ENCODE measurements at places on chromosomes 12 and 14. TPM values are rescaled to one million over a fixed set of nuclear protein-coding genes. Genes with fewer than 3 reads are reported as not detected.
A peak's percentile ranks its signal among the peaks of the same experiment; 100 is the strongest.

FOXA1 gene
- total RNA-seq: 0.13 TPM

- DNase-seq: no peak
These were observed 149.7 kb downstream of the C12orf75 start for GRCh38 chr12:105480162-105480561.

GPR33 gene
- total RNA-seq: not detected

ASPG gene
- 3.5 TPM for total RNA-seq

DNA sequence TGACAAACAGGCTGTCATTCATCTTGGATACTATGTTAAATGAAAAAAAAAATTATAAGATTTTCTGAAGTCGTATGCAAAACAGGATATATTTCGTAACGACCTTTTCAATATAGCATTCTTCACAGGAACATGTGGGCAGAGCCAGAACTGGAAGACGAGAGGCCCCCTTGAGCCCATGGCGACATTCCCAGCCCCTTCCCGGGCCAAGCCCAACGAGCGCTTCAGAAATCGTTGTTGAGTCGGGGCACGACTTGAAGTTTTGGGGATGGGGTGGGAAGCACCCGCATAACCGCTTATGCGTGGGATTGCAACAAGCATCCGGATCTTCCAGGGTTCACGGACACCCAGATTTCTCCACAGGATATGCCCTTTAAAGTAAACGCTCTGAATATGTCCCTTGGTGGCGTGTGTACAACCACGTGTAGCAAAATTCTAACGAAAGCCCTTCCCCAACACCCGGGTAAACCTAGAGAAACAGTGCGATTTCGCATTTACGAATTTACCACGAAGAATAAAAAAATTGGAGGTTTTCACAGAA is 736 bp downstream of the C14orf39 start:
- no peak for DNase-seq

DNA sequence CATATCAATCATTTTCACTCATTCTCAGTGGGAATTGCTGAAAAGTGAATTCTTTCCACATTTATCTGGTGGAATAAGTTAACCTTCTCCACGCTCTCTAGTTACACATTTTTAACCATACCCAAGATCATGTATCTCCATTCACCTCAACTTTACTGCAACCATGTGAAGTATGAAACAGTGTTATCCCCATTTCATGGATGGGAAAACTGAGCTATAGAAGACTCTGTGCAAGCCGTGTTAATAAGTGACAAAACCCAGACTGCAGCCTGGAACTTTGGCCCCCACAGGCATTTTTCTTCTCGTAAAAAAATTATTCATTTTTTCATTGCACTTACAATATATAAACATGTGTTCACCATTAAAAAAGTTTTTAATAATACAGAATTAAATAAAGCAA is 82.4 kb upstream of the CCND2 start:
- DNase-seq: no peak

LGR5 gene
- total RNA-seq: 0.39 TPM

DNA sequence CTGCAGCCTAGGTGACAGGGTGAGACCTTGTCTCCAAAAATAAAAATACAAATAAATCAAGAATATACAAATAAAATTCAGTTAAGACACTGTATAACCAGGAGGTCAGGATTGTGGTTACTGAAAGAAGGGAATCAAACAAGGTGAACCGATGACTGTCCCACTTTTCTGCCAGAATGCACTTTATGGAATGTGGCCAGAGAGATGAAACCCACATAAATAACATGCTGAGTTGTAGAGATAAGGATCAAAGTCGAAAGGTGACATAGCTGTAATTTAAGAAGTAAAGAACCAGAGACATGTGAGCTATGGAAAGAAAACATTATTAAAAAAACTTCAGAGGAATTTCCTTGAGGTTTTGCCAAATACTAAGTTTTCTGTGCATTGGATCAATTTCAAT is 1098.2 kb upstream of the USP15 start:
- no peak for DNase-seq

KIF5A gene
- 0.61 TPM for total RNA-seq

DNA sequence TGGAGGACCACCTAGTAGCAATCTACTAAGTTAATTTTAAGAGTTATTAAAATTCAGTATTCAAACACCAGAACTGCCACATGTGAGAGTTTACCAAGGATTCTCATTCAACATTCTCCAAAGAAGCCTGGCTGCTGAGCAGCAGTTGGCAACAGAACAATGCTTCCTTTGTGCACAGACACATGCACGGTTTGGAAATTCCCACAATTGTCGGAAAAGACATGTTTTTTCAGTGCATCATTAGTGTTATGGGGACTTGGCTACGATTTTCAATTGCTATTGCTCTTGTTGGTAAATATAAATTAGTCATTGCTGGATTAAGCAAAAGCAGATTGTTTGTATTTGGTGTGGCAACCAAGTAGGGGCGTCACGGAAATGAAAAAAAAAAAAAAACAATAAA is 22.2 kb downstream of the ST8SIA1 start:
- no peak for DNase-seq

DNA sequence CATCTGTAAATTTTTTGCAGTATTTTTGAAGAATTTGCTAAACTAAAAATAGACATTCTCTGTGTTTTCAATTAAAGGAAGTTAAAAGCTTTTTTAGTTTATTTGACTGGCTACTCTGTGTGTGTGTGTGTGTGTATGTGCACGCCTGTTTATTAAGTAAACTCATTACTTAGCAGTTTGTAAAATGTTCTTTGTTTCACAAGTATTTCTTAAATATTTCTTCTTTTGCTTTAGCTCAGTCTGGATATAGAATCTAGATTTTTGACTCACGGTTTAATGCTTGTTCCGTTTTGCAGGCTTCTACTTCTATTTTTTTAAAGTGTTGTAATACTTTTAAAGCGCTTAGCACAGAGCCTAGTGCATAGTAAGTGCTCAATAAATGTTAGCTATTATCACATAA is 46.5 kb upstream of the KCNMB4 start:
- no peak for DNase-seq

MYH7 gene
- total RNA-seq: 7.1 TPM

- no peak for DNase-seq
These were observed 183.6 kb upstream of the SLC38A2 start for GRCh38 chr12:46556105-46556559.

OAS3 gene
- 8.9 TPM for total RNA-seq

DNA sequence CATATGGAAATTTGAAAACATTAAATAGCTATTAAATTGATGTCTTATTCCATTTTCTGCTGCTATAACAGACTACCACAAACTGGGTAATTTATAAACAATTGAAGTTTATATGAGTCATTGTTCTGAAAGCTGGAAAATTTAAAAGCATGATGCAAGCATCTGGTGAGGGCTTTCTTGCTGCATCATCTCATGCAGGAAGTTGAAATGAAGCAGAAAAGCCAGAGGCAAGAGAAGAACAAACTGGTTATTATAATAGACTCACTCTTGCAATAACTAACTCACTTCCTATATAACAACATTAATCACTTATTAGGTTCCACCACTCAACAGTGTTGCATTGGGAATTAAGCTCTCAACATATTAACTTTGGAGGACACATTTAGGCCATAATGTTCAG is 1277.4 kb downstream of the LRFN5 start:
- DNase-seq: no peak

MFAP5 gene
- total RNA-seq: 39.3 TPM

ANO4 gene
- 9.4 TPM for total RNA-seq

PIANP gene
- total RNA-seq: 0.50 TPM

DNA sequence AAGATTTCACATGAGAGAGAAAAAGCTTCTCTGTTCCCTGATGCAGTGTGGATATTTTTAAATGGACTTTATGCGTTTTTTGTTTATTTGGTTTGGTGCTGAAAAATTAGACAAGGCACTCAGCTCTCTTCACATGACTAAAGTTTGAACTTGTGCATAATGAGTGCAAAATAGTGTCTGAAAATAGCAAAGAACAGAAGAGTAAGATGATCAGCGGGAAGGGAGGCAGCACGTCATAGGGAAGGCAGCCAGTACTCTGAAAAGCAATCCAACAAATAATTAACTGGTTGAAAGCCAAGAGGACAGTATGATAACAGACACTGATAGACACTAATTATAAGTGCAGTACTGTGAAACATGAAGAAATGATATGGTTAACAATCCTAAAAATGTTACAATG is 46.6 kb upstream of the CDKN3 start:
- DNase-seq: no peak

GRCh38 chr12:26621932-26622331 is 211.1 kb downstream of the ITPR2 start:
- no peak for DNase-seq

GRCh38 chr12:57229046-57229633 is 371 bp upstream of the SHMT2 start:
- no peak for DNase-seq

DNA sequence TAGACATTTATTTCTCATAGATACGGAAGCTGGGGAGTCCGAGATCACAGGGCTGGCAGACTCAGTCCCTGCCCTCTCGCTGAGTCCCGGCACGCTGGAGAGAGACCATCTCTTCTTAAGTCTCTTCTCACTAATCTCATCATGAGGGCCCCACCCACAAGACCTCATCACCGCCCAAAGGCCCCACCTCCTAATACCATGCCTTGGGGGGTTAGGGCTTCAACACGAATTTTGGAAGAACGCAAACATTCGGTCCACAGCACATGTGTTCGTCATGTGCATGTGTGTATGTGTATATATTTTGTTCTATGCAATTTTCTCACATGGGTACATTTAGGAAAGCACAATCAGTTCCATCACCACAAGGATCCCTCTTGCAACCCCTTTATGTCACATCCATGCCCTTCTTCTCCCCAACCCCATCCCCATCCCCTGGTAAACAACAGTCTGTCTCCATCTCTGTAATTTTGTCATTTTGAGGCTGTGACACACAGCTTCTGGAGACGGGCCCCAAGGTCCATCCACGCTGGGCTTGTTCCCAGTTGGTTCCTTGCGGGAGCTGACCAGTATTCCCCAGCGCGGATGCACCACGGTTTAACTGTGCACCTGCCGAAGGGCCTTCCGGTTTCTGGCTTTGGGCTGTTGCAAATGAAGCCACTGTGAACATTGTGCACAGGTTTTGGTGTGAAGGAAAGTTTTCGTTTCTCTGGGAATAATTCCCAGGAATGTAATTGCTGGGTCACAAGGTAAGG is 317.5 kb upstream of the DIO3 start:
- DNase-seq: peak; percentile 38

DNA sequence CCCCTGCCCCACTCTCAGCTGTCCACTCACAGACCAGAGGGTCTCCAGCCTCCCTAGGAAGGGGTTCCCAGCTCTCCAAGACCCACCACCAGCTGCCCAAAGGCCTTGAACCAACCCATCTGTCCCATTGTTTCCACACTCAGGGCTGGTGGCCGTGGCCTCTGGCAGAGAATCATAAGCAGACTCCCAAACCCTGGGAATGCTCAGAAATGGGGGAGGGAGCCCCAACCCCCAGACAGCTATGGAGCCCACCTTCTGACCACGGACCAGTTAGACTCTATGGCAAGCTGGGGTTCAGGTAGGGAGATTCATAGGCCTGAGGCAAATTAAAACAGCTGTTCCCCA is 280.0 kb downstream of the DPF3 start:
- no peak for DNase-seq

SLCO1C1 gene
- total RNA-seq: 0.55 TPM

DNA sequence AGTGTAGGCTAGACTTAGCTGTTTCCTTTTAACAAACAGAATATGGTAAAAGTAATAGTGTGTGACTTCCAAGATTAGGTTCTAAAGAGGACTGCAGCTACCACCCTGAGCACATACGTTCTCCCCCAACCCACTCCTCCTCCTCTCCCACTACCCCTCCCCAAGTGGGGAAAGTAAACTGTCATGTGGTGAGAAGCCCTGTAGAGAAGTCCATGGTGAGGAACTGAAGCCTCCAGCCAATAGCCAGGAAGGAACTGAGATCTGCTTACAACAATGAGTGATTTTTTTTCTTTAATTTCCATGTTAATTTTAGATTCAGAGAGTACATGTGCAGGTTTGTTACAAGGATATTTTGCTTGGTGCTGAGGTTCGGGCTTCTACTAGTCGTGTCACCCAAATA is 57.0 kb upstream of the EGLN3 start:
- no peak for DNase-seq

GRCh38 chr14:70100071-70100470 is 88.7 kb downstream of the SLC8A3 start:
- DNase-seq: no peak

DNA sequence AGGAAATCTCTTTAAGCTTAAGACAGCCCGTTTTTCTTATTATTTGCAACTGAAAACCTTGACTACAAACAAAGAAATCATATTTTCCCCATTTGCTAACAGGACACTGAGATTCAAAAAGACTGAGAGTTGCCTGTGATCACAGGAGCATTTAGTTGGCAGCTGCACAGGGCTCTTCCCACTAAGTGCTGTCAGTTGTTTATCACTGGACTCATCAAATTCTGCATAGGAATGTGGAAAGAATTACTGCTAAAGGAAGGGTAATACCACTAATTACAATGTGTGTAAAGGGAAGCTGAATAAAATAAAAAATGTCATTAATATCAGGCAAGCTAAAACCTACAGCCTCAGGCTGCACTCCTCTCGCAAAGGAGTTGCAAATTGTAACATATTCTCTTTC is 226.4 kb downstream of the NELL2 start:
- DNase-seq: no peak

- DNase-seq: no peak
These were observed 7.1 kb upstream of the CCDC175 start for GRCh38 chr14:59583755-59584154.

DNA sequence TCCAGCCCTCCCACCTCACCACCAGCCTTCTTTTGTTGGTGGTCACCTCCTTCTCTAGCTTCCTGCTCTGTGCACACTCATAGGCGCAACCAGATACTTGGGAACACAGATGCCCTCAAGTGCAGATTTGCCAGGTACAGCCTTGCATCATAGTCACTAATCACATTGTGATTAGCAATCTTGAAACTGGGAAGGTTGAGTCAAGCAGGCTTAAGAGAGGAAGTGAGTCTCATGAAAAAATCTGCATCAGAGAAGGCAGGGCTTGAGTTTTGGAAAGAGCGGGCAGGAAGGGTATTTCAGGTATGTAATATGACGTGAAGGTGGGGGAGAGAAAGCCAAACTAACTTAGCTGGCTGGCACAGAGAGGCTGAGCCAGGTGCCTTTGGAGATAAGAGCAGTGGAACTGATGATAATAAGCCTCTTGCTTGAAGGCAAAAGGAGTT is 2.7 kb upstream of the RABGGTA start:
- DNase-seq: no peak

RTL1 gene
- 0.78 TPM for total RNA-seq

DNA sequence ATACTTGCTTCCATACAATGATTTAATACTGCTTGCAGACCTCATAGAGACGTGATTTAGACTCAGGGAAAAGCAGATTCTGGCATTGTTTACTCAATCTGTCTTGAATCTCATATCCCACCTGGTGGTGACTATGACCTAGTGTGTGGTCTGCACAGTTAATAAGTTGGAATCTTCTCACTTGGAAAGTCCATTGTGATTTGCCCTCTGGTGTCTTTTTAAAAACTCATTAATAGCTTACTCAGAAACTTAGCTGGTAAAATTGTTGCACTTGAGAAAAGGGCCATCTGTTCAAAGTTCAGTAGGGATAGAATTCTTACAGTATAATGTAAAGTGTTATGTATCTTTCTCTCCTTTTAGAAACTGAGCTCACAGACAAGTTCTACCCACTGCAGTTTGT is 106.0 kb downstream of the PELI2 start:
- no peak for DNase-seq

KIF26A gene
- total RNA-seq: 7.1 TPM
